WTC11 (cell line): ENCODE measurements at places on chromosomes 16 and 17. TPM values are rescaled to one million over a fixed set of nuclear protein-coding genes. Genes with fewer than 3 reads are reported as not detected.
A peak's percentile ranks its signal among the peaks of the same experiment; 100 is the strongest.

GRCh38 chr17:80220736-80221215, 549 bp downstream of the SLC26A11 start:
- no peak for DNase-seq

DNA sequence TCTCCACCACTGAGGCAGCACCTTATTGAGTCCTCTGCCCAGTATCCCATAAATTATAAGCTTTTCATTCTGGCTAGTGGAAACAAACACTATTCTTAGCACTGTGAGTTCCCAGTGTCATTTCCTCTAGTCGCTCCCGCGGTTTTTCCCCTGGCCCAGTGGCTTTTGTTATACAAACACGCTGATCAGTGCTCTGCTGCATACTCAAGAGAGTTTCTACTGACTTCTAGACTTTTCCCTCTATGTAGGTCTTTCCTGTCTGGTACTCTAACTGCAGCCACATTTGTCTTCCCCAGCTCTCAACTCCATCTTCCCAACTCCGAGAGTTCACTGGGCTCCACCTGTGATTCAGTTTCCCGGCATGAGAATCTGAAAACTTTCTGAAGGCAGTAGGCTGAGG, 556.6 kb upstream of the SALL1 start:
- no peak for DNase-seq

GRCh38 chr16:3954411-3954921, 74.0 kb upstream of the CREBBP start:
- no peak for DNase-seq

DNA sequence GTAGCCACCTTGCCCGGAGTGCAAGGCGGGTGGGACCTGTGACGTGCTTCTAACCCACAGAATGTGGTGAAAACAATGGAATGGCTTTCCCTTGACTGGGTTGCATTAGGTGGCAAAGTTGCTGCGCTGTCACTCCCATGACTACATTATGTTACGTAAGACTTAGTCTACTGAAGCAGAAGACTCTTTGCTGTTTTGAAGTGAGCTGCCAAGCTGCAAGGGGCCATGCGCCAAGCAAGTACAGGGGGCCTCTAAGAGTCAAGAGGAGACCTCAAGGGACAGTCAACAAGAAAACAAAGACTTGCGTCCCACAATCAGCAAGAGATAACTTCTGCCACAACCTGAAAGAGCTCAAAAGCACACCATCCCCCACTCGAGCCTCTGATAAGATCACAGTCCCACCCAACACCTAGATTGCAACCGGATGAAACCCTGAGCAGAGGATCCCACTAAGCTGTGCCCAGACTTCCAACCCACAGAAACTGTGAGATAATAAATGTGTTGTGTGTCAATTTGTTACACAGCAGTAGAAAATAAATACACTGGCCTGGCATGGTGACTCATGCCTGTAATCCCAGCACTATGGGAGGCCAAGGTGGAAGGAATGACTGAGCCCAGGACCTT, 16.5 kb downstream of the ANKRD11 start:
- DNase-seq = no peak

- DNase-seq = no peak
Measured at GRCh38 chr17:42571435-42572225, 4.7 kb downstream of the MLX start.

DNA sequence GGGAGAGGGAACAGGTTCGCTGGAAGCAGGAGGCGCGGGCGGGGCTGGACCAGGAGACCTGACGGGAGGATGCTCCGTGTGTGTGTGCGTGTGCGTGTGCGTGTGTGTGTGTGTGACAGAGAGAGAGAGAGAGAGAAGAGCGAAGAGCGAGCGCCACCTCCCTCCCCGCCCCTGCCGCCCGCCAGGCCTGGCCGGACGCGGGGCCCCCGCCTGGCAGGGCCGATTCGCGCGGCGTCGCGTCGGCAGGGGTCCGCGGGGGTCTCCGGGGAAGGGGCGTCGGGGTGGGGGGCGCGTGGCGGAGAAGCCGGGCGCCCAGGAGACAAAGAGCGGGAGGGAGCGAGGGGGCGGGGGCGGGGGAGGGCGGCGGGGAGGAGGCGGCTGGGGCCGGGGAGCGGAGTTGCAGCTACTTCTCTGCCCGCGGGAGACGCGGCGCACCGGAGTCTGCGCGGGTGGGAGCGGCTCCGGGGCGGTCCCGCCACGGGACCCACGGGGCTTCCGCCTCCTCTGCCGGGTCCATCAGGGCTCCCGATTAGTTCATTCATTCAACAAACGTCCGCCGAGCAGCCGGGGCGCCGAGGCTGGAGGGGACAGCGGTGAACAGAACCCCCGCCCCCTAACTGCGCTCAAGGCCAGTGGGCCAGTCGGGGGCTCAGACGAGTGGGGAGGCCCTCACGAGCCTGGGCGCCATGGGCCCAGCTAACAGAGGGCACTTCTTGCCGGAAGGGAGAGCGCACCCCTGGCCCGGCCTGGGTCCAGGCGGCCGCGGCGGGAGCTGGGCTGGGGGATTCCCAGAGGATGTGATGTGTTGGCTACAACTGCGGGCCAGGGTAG, at the start of gene SAMD14:
Gene SAMD14 (minus strand): TSS at position 433 of the 831 bp plus-strand sequence. CDS start 5,201 bp downstream, outside the sequence.
- no peak for DNase-seq

DNA sequence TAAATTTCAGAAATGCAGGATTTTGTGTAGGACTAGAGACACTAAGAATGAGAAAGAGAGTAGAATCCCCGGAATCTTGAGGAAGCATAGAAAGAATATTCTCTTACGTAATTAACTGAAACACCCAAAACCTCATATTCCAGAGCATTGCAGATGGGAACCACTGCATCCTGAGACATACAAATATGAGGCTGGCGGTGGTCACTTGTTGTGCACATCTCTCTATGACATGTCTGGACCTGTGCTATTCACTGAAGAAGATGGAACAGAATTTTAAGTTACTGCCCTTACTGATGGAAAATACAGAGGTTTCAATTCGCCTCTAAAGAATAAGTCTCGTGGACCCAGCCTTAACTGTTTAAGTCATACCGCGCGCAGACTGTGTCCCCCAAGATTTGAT, 806 bp downstream of the RAD51C start:
- no peak for DNase-seq

DNA sequence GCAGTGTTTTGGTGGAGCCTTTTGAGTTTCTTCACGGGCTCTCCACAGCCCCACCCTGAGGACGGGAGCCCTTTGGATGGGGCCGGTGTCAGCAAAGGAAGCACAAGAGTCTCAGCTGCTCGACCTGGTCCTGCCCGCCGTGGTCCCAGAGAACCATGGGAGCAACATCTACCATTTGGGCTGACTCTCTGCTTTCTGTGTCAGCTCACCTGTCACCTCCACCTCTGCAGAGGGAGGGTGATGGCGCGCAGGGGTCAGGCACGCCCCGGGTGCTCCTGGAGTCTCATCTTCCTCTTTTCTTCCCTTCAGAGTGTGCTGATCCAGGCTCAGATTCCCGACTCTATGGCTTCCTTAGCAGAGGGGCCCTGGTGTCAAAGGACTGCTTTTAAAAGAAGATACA, 171.7 kb downstream of the LAT start:
- DNase-seq = no peak

- DNase-seq = no peak
Measured at GRCh38 chr17:17855976-17856375, 19.2 kb upstream of the SREBF1 start.

DNA sequence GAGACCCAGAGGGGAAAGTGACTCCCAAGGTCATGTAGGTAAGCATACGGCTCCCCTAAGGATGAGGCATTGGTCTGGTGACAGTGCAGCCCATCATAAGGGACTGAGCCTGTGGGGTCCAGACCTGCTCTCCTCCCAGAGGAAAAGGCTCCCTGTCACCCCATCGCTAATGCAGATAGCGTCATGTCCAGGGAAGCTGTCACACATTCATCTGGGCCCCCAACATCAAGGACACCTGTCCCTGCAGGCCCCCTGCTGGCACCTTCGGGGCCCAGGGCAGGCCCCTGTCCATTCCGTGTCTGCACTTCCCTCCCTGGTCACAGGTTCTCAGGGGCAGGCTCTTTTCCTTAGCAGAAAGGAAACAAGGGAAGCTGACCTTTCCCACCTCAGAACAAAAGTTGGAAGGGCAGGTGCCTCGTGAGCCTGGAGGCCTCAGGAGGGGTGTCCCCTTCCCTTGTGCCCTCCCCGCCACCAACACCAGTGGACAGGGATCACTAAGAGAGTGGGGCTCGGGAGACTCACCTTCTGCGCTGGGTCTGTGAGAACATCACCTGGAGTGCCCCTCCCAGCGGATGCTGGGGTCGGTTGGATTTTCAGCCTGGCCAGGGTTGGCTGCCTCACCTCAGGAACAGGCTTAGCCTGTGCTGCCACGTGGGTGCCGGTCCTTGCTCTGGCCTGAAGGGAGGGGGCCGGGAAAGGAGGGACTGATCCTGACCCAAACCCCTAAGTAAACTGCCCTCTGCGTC, 17.3 kb upstream of the LASP1NB start:
- peak; percentile 13 for DNase-seq

DNA sequence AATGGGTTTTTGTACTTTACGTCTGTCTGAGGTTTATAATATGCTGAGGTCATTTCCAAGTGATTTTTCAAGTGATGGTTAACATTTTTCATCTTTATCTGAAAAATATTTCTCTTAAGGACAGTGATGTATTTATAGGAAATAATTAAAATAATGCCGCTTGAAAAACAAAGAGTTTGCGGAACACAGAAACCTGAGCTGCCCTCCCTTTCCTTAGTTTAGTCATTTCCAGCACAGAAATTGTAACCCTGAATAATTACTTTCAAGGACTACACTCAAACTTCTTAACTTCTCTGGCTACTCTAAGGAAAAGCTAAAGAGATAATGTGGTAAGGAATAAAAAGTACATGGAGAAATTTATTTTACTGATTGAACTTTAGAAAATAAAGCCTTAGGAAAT, 54.6 kb downstream of the MRTFB start:
- no peak for DNase-seq

DNA sequence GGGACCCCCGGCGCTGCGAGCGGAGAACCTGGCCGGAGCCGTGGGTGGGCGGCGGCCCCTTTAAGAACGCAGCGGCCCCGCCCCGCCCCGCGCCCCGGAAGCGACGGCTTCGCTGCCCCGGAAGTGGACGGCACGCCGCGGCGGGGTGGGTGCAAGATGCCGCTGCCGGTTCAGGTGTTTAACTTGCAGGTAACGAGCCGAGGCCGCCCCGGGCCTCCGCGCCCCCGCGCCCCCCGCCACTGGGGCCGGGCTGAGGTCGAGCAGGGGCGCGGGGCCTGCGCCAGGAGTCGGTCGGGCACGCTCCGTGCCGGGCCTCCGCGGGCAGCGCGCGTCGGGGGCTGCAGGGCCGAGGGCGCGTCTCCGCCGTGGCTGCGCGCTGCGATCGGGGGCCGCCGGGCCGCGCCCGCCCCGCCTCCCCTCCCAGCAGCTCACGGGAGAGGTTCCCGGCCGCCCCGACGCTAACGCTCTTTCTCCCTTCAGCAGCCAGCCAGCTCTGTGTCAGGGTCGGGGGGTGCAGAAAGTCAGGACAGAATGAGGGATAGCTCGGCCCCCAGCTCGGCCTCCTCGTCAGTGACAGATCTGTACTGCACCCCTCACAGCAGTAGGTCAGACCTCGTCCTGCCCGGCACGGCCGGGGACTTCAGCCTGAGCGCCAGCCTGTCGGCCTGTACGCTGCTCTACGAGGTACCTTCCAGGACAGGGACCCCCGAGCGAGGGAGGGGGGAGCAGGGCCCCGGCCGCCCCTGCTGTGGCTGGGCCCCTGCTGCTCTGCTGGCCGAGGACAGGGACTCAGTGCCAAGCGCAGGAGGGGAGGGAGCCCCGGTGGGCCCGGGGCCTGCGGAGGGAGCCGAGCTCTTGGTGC, at the start of the genes GPS1 and RFNG:
Gene GPS1 (plus strand): TSS at position 123 of the 862 bp plus-strand sequence. CDS start 34 bp downstream, at position 157.
Gene RFNG (minus strand): TSS at position 36 of the 862 bp plus-strand sequence. CDS start 45 bp downstream, outside the sequence.
- peak; percentile 71 for DNase-seq

DNA sequence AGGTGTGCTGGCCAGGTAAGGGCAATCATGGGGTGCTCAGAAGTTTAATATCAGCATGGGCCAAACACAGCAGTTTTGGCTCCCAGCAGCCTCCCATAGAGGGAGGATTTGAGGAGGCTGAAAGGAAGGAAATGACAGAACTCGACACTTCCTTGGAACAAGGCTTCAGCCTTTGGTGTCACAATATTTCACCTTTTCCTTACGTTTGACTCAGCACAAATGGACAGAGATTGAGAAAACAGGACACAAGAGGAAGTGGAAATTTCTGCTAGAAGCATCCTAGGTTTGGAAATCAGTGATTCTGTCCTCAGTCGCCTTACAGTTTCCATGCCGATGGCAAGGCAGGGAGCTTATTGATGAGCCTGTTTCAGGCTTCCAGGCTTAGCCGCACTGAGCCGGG, 181.4 kb downstream of the MAF start:
- DNase-seq = no peak

DNA sequence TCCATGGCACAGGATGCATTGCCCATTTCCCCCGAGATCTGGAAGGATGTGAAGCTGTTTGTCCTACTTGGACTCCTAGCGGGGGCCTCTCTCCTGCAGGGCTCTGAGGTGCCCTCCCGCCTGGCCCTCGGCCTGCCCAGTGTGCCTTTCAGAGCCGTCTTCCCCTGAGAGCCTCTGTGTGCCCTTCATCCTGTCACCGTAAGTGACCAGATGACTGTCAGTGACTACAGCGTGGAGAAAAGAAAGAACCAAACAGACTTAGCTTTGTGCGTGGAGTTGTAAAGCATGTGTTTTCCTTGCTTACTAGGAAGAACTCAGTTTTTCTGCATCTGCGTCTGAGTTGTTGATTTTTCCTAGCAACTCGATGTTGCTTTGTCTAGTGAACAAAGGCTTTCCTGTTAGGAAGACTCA, 56.1 kb downstream of the BANP start:
- no peak for DNase-seq

The HOXB3 gene
- total RNA-seq = 0.09 to 0.30 TPM (median 0.11 TPM) in 3 replicates

The SLFN14 gene
- not detected in 3 replicates for total RNA-seq

The TELO2 gene
- 67.8 to 86.7 TPM (median 71.6 TPM) in 3 replicates for total RNA-seq

The PRAC2 gene
- total RNA-seq = 8.0 to 22.3 TPM (median 9.2 TPM) in 3 replicates

The KRTAP2-1 gene
- not detected in 3 replicates for total RNA-seq

The USP6 gene
- total RNA-seq = 0.20 to 0.25 TPM (median 0.23 TPM) in 3 replicates
